Activated T-cell treated with anti-CD3 and anti-CD28 coated beads, Interleukin-2, amount 50 U/mL, for 24 hours (primary cell): ENCODE measurements at places on chromosomes 7 and 10.
A peak's percentile ranks its signal among the peaks of the same experiment; 100 is the strongest.

DNA sequence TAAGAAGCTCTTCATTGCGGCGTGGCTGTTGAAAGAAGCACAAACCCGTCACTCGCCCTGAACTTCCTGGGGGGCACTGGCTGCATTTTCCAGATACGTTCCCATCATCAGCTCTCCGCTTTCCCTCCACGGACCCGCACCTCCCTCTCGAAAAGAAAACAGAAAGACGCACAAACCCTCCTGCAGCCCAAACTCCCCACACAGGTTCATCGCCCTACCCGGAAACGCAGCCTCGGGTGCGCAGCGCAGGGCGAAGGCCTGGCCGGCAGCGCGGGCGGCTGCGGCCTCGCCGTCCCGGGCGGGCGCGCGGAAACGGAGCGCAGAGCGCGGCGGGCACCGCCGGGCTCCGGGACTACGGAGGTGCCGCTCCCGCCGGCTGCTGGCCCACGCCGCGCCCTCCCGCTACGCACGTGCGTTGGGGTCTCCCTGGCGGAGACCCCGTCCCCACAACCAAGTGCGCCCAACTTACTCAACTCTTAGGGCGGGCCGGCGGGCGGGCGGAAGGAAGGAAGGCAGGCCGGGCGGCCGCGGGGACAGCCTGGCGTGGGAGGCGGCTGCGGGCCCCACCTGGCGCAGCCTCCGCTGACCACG is 822 bp downstream of the ZNF800 start:
- H3K27ac ChIP-seq = peak overlapping the region; percentile 97
- no peaks in the 10 kb centered on the region for H3K27me3 ChIP-seq
- H3K4me1 ChIP-seq = peaks cover 75% of the 10 kb centered on the region
- peaks cover 47% of the 10 kb centered on the region for H3K36me3 ChIP-seq

GRCh38 chr10:70341016-70341415 is 41.4 kb downstream of the LRRC20 start:
- H3K4me3 ChIP-seq = no peak overlapping the region
- H3K27ac ChIP-seq = no peak overlapping the region
- H3K4me1 ChIP-seq = no peaks in the 10 kb centered on the region
- DNase-seq = no peak

- H3K4me1 ChIP-seq = no peaks in the 10 kb centered on the region
- no peaks in the 10 kb centered on the region for H3K27me3 ChIP-seq
- no peak overlapping the region for H3K27ac ChIP-seq
- no peak for DNase-seq
- no peak overlapping the region for H3K4me3 ChIP-seq
- H3K36me3 ChIP-seq = peaks cover 3% of the 10 kb centered on the region
Observed at GRCh38 chr7:144656965-144657517, 178.8 kb downstream of the TPK1 start.

GRCh38 chr10:77613476-77614130 is 24.0 kb downstream of the KCNMA1 start:
- DNase-seq = no peak
- no peaks in the 10 kb centered on the region for H3K4me1 ChIP-seq
- H3K27ac ChIP-seq = no peak overlapping the region

- no peak overlapping the region for H3K27ac ChIP-seq
- no peak for DNase-seq
- H3K4me3 ChIP-seq = no peak overlapping the region
- H3K36me3 ChIP-seq = no peaks in the 10 kb centered on the region
- H3K4me1 ChIP-seq = no peaks in the 10 kb centered on the region
Observed at GRCh38 chr10:69939061-69939460, 113.6 kb upstream of the MACROH2A2 start.

GRCh38 chr10:95330966-95331453 is 40.2 kb upstream of the PDLIM1 start:
- no peak for DNase-seq
- no peaks in the 10 kb centered on the region for H3K4me1 ChIP-seq
- H3K4me3 ChIP-seq = no peak overlapping the region
- no peaks in the 10 kb centered on the region for H3K36me3 ChIP-seq
- H3K27ac ChIP-seq = no peak overlapping the region

DNA sequence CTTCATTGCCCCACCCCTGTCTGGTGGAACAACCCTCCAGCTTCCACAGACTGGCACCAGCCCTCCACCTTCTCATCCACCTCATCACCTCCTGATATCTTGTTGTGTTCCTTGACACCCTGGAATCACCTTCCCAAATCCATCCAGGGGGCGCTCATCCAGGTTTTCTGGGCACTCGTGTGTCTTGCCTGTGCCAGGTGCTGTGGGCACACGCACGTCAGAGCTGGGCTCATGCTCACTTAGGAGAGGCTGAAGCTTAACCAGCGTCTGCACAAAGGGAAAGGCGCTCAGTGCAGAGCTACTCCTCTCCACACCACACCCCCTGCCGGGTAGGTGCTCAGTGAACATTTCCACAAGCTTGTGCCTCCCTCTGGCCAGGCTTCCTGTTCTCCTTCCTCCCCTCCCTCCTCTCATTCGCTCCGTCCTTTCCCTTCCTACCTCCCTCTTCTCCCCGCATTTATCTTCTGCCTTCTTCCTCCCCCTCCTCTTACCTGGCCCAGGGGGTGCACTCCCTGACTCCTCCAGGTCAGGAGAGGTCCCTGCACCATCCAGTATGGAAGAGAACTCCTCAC is 4.8 kb downstream of the ADCYAP1R1 start:
- H3K4me3 ChIP-seq = no peak overlapping the region
- H3K27me3 ChIP-seq = peaks cover 36% of the 10 kb centered on the region
- H3K36me3 ChIP-seq = no peaks in the 10 kb centered on the region
- H3K27ac ChIP-seq = no peak overlapping the region
- DNase-seq = no peak

GRCh38 chr10:33537066-33537465 is 202.6 kb upstream of the NRP1 start:
- DNase-seq = no peak
- H3K27ac ChIP-seq = no peak overlapping the region
- no peaks in the 10 kb centered on the region for H3K4me1 ChIP-seq
- no peaks in the 10 kb centered on the region for H3K36me3 ChIP-seq
- H3K27me3 ChIP-seq = peaks cover 62% of the 10 kb centered on the region

DNA sequence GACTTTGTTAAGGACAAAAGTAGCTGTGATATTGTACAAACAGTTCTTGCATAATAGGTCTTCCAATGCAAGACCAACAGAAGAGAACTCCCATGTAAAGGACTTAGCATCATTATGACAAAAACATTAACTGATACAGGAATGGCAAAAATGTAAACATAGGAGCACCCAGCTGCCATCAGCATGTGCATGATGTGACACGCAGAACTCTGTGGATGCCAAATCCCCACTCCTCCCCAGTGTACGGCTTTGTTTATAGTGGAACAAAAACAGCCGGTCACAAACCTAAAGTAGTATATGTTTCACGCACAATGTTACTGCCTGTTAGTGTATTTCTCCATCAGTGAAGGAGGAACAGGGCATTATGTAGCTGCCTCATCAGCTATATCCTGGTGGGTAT is 316.0 kb upstream of the AOAH start:
- no peak for DNase-seq
- H3K27me3 ChIP-seq = no peaks in the 10 kb centered on the region
- H3K27ac ChIP-seq = no peak overlapping the region
- H3K4me1 ChIP-seq = peaks cover 11% of the 10 kb centered on the region
- H3K4me3 ChIP-seq = no peak overlapping the region

DNA sequence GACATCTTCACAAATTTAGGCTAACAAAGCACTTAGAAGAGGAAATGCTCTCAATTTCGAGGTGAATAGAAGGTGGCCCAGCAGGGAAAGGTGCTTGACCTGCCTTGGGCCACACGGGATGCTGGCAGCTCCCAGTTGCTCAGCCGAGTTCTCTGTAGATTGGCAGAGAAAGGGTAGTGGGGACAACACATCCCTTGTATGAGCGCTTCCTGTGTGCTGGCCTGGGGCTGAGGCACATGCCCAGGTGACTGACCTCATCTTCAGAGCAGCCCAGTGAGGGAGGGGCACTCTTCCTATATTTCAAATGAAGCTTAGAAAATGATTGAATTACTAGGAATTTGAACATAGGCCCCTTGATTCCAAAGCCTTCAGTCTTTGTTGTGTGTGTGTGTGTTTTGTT is 20.2 kb downstream of the BAG3 start:
- no peak for DNase-seq
- peaks cover 59% of the 10 kb centered on the region for H3K36me3 ChIP-seq
- H3K4me1 ChIP-seq = peaks cover 20% of the 10 kb centered on the region
- H3K27me3 ChIP-seq = no peaks in the 10 kb centered on the region

- no peaks in the 10 kb centered on the region for H3K27me3 ChIP-seq
- no peaks in the 10 kb centered on the region for H3K36me3 ChIP-seq
- no peaks in the 10 kb centered on the region for H3K4me1 ChIP-seq
- no peak overlapping the region for H3K27ac ChIP-seq
- H3K4me3 ChIP-seq = no peak overlapping the region
- no peak for DNase-seq
Observed at GRCh38 chr7:146479040-146479439, 362.4 kb downstream of the CNTNAP2 start.

GRCh38 chr7:128065872-128066271 is 34.6 kb upstream of the LRRC4 start:
- H3K4me3 ChIP-seq = no peak overlapping the region
- H3K4me1 ChIP-seq = peaks cover 24% of the 10 kb centered on the region
- H3K27ac ChIP-seq = peak overlapping the region; percentile 38
- peaks cover 60% of the 10 kb centered on the region for H3K36me3 ChIP-seq
- no peak for DNase-seq

GRCh38 chr7:131057794-131058070 is 269.9 kb upstream of the MKLN1 start:
- DNase-seq = no peak
- peaks cover 47% of the 10 kb centered on the region for H3K36me3 ChIP-seq
- H3K27me3 ChIP-seq = no peaks in the 10 kb centered on the region

- H3K4me3 ChIP-seq = no peak overlapping the region
- H3K27me3 ChIP-seq = no peaks in the 10 kb centered on the region
- DNase-seq = no peak
- peaks cover 13% of the 10 kb centered on the region for H3K36me3 ChIP-seq
Observed at GRCh38 chr7:33485747-33486493, 356.6 kb downstream of the BBS9 start.

- no peaks in the 10 kb centered on the region for H3K36me3 ChIP-seq
- no peaks in the 10 kb centered on the region for H3K4me1 ChIP-seq
- DNase-seq = no peak
- H3K27ac ChIP-seq = no peak overlapping the region
- no peaks in the 10 kb centered on the region for H3K27me3 ChIP-seq
Observed at GRCh38 chr10:20166096-20166675, 350.0 kb downstream of the PLXDC2 start.

- no peak overlapping the region for H3K27ac ChIP-seq
- H3K36me3 ChIP-seq = no peaks in the 10 kb centered on the region
- no peaks in the 10 kb centered on the region for H3K27me3 ChIP-seq
Observed at GRCh38 chr7:46245586-46246111, 324.6 kb upstream of the IGFBP3 start.

- H3K27ac ChIP-seq = no peak overlapping the region
- no peaks in the 10 kb centered on the region for H3K4me1 ChIP-seq
- DNase-seq = no peak
- H3K27me3 ChIP-seq = no peaks in the 10 kb centered on the region
- no peak overlapping the region for H3K4me3 ChIP-seq
- no peaks in the 10 kb centered on the region for H3K36me3 ChIP-seq
Observed at GRCh38 chr7:140625908-140626868, 14.4 kb downstream of the DENND2A start.

- no peak for DNase-seq
- H3K36me3 ChIP-seq = no peaks in the 10 kb centered on the region
- no peak overlapping the region for H3K27ac ChIP-seq
- H3K4me3 ChIP-seq = no peak overlapping the region
- H3K4me1 ChIP-seq = no peaks in the 10 kb centered on the region
Observed at GRCh38 chr7:95517870-95518269, 32.1 kb downstream of the ASB4 start.

- DNase-seq = no peak
- H3K27ac ChIP-seq = no peak overlapping the region
- peaks cover 26% of the 10 kb centered on the region for H3K4me1 ChIP-seq
- H3K27me3 ChIP-seq = no peaks in the 10 kb centered on the region
- H3K4me3 ChIP-seq = no peak overlapping the region
Observed at GRCh38 chr10:97540669-97541500, 31.7 kb upstream of the ANKRD2 start.

DNA sequence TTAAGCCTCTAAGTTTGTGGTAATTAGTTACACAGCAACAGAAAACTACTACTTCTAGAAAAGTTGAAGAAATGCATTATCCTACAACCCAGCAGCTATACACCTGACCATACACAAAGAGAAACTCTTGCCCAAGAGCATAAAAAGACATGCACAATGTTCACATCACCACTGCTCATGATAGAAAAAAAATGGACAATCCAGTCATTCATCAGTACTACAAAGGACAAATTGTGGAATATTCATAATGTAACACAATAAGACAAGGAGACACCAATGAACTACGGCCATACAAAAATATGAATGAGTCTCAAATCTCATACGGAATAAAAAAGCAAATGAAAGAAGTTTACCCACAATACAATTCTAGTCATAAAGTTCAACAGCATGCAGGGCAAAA is 87.4 kb downstream of the ZFAND4 start:
- DNase-seq = no peak
- no peak overlapping the region for H3K27ac ChIP-seq
- no peak overlapping the region for H3K4me3 ChIP-seq
- H3K27me3 ChIP-seq = no peaks in the 10 kb centered on the region
- H3K4me1 ChIP-seq = peaks cover 38% of the 10 kb centered on the region
- peaks cover 22% of the 10 kb centered on the region for H3K36me3 ChIP-seq

DNA sequence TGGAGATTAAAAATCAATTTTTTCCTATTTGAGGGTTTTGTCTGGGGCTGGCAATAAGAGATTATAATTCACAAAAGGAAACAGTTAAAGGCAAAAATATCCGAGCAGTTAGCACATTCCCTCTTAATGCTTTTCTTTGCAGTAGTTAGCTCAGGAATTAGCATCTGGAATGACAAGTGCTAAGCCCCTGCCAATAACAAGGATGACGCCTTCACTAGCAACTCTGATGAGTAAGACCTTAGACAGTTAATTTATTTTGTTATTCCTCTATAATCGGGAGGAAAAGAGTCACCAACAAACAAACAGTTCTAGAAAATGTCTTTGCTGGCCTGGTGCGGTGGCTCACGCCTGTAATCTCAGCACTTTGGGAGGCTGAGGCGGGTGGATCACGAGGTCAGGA is 151.3 kb downstream of the TRIL start:
- H3K4me3 ChIP-seq = no peak overlapping the region
- H3K4me1 ChIP-seq = no peaks in the 10 kb centered on the region
- no peak overlapping the region for H3K27ac ChIP-seq
- H3K36me3 ChIP-seq = no peaks in the 10 kb centered on the region
- peaks cover 8% of the 10 kb centered on the region for H3K27me3 ChIP-seq

GRCh38 chr7:43847496-43847895 is 21.8 kb downstream of the MRPS24 start:
- no peaks in the 10 kb centered on the region for H3K36me3 ChIP-seq
- H3K4me1 ChIP-seq = no peaks in the 10 kb centered on the region
- no peak overlapping the region for H3K27ac ChIP-seq
- no peak for DNase-seq
- H3K4me3 ChIP-seq = no peak overlapping the region

- peaks cover 1% of the 10 kb centered on the region for H3K4me1 ChIP-seq
- DNase-seq = no peak
- H3K4me3 ChIP-seq = no peak overlapping the region
- H3K27me3 ChIP-seq = peaks cover 40% of the 10 kb centered on the region
- H3K27ac ChIP-seq = no peak overlapping the region
- no peaks in the 10 kb centered on the region for H3K36me3 ChIP-seq
Observed at GRCh38 chr10:49593998-49594397, 16.1 kb upstream of the SLC18A3 start.

GRCh38 chr10:118764195-118764594 is 9.4 kb upstream of the CACUL1 start:
- no peaks in the 10 kb centered on the region for H3K4me1 ChIP-seq
- H3K27ac ChIP-seq = no peak overlapping the region
- no peak for DNase-seq
